T-helper 2 cell (primary cell): ENCODE measurements at places on chromosomes 12 and 14.

GRCh38 chr12:122593910-122594309 lies 66.9 kb downstream of the KNTC1 start:
- DNase-seq: peak; percentile 79

DNA sequence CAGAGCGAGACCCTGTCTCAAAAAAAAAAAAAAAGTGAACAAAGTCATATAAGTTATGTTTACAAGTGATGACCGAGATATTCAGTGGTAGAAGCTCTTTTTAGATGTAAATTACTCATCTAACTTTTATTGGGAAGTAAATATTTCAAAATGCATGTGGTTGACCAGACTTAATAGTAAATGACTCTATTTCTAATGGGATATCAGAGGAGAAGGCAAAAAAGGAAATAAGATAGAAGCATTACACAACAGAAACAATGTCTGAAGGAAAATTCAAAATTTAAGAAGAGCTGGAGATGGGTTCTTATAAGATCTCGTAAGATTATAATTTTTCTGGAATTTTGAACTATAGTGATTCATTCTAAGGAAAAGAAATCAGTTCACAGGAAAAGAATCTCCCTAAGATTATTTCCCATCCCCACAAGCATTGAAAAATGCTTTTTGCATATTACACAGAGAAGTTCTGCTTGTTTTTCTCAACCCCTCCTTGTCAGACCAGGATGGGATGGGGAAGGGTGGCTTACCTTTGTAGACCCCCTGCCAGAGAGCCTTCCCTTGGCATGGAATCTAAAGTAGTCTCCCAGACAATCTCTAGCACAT lies 63.1 kb upstream of the STK38L start:
- no peak for DNase-seq

DNA sequence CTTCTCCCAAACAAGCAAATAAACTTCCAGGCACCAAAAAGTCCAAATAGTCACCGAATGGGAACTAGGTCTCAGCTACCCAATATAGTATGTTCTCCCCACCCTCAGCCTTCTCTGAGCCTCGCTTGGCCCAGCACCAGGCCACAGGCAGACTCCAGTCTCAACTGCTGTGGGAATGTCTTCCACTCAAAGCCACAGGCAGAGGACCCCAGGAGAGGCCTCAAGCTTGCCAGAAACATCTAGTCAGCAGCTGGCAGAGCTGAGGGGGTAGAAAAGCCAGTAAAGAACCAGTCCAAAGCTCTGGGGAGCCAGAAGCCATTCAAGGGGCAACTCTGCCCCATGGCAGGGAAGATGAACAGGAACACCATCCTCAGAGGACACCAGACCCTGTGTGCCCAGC lies 41.8 kb downstream of the FMNL3 start:
- no peak for DNase-seq

GRCh38 chr12:108457006-108457733 lies 57.9 kb upstream of the FICD start:
- no peak for DNase-seq

- DNase-seq: no peak
Observed at GRCh38 chr14:103581954-103582703, 19.4 kb downstream of the COA8 start.

- DNase-seq: no peak
Observed at GRCh38 chr12:92362785-92363184, 217.1 kb upstream of the BTG1 start.

DNA sequence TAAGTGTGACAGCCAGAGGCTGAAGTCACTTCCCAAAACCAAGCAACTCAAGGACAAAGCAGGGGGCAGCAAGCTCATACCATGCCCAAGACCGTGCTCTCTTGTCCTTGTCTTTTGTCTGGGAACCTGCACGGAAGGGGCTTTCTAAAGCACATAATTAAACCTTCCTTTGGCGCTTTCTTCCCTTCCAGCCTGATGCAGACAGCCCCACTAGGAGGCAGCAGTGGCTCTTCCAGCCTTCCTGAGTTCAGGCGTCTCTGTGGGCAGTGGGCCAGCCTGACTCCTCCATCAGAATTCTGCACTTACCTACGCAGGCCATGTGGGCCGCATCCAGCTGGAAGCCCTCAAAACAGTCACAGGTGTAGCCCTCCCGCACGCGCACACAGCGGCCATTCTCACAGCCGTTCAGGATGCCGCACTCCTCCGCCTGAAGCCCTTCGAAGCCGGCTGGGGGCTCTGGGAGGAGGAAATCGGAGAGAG lies 7.6 kb downstream of the ISCA2 start:
- DNase-seq: no peak

- DNase-seq: no peak
Observed at GRCh38 chr12:107064243-107064642, 29.1 kb downstream of the CRY1 start.

- peak; percentile 14 for DNase-seq
Observed at GRCh38 chr14:77407158-77407557, 16.2 kb downstream of the NOXRED1 start.

DNA sequence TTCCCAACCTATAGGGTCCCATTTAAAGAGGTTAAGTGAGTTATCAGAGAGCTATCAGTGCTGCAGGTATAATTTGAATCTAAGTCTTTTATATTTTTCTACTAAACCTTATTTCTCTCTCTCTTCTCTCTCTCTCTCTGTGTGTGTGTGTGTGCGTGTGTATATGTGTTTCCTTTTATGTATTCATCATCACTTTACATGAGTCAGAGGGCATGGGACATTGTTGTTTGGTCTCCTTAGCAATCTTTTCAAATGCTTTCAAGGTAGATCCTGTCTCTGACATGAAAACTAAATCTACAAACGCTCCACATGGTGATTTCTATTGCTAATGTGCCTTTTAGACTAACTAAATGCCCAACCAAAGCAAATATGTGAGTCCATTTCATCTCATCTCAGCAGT lies 459.7 kb downstream of the BTG1 start:
- DNase-seq: no peak

DNA sequence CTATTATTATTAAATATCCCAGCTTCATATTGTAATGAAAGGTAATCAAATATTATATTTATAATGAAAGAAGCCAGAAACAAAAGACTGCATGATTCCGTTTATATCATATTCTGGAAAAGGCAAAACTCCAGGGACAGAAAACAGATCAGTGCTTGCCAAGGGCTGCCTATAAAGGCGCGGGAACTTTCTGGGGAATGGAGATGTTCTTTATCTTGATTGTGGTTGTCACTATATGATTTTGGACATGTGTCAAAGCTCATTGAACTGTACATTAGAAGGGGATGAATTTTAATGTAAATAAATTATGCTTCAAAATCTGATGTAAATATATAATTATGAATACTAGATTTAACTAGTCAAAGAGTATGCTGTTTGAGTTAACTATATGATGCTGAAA lies 115.4 kb upstream of the KRAS start:
- DNase-seq: no peak

DNA sequence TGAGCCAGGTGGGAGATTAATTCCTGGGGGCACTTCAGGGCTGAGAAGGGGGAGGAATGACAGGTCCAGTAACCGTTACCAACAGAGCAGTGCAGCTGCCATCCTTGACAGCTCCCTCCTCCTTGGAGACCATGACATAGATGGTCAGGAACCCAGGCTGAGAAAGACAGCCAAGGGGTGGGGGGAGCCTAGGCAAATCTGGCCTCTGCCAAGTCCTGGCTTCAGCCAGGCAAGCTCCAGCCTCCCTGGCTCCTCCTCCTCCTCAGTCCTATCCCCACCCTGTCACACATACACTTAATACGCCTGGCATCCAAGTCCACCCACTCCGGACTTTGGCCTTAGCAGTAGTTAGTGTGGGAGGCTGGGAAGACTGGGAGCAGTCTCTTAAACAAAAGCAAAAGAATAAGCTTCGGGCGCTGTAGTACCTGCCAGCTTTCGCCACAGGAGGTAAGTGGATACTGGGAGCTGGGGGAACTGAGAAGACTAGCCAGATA lies at the start of gene RDH5:
Gene RDH5 (plus strand): TSS at position 323 of the 494 bp plus-strand sequence. CDS start 792 bp downstream, outside the sequence.
- DNase-seq: no peak

DNA sequence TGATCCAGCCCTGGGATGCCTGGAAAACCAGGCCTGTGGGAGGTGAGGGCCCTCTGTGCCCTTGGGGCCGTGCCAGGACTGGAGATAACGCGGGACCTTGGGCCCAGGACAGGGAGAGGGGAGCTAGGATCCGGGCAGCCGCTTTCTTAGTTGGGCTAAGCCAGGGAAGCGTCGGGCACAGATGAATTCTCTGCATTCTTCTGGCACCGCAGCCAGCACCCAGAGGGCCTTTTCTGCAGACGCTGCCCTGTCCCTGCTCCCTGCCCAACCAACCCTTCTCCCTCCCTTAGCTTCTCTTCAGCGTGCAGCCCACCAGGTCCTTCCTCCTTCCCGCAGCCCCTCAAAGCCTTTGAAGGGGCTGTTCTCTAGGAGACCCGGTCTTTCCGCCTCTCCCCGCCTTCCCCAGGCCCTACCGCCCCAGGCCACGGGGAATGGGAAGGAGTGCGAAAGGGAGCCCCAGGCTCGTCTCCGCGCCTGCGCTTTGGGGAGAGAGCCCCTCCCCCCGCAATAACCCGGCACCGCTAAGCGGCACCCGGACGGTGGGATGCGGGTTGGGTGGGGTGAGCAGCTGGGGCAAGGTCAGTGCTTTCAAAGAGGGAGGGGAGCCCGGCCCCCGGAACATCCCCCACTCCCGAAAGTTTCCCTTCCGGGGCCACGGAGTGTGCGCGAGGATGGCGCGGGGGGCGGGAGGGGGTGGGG lies 663 bp downstream of the NCKAP5L start:
- DNase-seq: peak; percentile 16

DNA sequence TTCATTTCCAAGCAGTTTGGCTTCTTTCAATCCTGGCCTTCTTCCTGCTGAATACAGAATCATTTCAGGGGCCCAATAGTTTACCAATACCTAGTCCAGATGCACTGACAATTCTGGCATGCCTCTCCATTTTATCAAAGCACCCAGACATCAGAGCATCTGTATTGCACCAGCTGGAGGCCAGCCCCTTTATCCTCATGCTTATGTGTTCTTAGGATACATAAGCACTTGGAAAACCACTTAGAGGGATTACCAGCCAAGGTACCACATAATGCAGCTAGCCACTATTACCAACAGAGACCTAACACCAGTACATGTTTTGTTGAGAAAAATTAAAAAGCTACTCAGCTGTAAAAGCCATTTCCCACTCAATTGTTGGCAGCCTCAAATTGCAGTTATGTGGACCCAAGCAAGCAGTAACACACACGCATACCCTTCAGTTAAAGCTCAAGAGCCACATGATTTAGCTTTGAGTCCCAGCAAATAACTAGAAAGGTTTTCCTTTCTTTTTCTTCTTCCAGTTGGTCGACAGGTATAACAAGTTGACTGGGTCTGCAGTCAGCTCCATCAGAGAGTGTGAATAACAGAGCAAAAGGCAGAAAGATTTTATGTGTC lies 263.8 kb downstream of the DIO2 start:
- DNase-seq: no peak

DNA sequence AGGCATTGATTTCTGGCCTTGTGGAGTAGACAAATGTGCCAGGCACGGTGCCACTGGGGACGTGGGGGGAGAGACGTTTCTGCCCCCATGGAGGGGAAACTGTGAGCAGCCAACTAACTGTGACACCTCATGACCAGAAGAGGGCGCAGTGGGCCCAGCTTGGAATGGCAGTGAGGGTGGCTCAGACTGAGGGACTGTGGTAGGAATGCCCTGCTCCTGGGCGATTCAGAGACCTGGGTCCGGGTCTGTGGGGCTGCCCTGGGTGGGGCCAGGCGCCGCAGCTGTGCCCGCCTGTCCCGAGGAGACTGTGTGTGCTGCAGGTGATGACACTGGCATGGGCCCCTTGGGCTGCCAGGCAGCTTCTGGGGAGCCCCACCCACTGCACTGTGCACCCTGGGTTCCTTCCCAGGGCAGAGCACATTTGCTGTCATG lies 60.6 kb downstream of the SLC25A47 start:
- DNase-seq: peak; percentile 64
